ENCODE measurements at places on chromosomes 4 and X.
A peak's percentile ranks its signal among the peaks of the same experiment; 100 is the strongest.

GRCh38 chr4:3418029-3418762 is 23.6 kb upstream of the HGFAC start:
- no peak for DNase-seq

DNA sequence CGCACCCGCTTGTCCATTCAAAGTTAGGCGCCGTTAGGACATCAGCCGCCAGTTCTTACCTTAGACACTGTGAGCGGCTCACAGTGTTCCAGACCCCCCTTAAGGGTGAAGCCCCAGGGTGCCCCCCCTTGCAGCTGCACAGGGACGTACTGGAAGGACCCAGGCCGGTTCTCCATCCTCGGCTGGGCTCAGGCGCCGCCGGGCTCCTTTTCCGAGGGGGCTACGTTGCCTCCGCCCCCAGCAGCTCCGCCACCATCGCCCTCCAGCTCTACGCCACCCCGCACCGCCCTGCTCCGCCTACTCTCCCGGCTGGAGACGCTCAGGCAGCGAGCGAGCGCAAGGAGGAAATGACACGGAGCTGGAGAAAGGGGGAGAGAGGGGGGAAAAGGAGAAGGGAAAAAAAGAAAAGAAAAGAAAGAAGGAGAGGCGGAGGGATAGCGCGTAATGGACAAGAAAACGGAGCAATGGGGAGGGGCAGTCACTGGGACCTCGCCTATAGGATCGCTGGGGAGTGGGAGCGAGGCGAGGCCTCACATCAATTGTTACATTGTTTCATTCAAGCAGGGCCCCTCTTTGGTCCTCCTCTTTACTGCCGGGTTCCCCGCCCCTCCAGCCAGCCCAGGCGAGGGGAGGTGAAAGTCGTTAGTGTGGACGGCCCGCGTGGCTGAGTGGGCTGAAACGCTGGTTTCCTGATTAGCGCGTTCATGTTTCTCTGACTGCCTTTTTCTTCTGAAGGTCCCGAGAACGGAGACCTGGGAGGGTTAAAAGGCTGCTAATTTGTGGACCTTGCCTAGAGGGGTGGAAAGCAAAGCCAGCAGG is at the start of gene SHROOM4:
TSS of gene SHROOM4 (minus strand) at position 352 of the 819 bp plus-strand sequence. CDS start at position 176, 176 bp downstream.
- DNase-seq: peak; percentile 73

- DNase-seq: no peak
Observed at GRCh38 chrX:11722304-11722703, 35.7 kb upstream of the MSL3 start.

DNA sequence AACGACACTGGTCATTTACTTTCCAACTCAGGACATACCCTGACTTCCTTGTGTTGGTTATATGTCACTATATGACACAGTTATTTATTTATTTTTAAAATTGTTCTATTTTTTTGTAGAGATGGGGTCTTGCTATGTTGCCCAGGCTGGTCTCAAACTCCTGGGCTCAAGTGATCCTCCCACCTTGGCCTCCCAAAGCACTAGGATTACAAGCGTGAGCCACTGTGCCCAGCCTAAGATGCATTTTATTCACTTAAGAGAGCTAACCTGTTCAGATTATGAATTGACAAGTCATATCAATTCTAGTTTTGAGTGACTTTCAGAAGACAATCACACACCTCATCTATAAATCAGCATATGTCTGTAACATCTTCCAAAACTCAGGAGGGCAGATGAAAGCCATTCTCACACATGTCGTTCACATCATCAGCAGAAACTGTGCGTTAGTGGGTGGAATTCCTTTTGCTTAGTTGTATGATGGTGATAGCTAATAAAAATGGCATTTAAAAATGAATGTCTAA is 9.4 kb upstream of the RHOH start:
- DNase-seq: no peak

GRCh38 chrX:148836741-148837140 is 336.3 kb downstream of the AFF2 start:
- no peak for DNase-seq

GRCh38 chr4:2269206-2269531 is 7.3 kb upstream of the MXD4 start:
- DNase-seq: no peak

GRCh38 chr4:111776561-111776960 is 368.7 kb upstream of the FAM241A start:
- peak; percentile 68 for DNase-seq

DNA sequence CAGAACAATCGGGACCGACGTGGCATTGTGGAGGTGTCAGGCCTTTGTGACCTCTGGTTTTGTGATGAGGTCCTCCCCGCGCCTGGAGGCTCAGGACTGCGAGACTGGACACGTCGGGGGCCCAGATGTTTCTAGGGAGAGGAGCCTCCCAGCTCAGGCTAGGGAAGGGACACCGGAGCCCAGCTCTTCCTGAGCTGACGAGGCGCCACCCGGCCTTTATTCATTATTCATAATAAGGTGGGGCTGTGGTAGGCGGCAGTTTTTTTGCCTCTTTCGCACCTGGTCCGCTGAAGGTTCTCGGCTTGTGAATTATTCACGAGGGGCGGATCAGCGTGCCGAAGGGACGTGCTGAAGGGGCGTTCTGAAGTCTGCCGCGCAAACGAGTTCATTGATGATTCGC is 2.3 kb upstream of the UBA1 start:
- DNase-seq: no peak

DNA sequence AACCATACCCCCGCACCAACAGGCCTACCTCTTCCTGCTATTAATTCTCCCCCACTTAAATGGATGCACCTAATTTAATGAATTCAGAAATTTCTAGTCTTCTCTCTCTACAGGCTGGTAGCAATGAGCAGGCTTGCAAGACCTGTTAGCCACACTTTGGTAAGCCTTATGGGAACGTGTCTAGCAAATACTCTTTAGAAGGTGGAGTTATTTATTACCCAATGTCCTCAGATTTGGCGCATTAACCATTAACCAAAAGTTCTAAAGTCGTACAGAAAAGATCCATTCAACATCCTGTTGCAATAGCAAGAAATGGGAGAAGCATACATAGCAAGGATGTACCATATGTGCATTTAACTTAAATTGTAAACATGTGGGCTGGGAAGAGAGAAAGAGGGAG is 47.5 kb downstream of the SLITRK2 start:
- no peak for DNase-seq

- no peak for DNase-seq
Observed at GRCh38 chrX:78064152-78064551, 39.9 kb upstream of the PGK1 start.

DNA sequence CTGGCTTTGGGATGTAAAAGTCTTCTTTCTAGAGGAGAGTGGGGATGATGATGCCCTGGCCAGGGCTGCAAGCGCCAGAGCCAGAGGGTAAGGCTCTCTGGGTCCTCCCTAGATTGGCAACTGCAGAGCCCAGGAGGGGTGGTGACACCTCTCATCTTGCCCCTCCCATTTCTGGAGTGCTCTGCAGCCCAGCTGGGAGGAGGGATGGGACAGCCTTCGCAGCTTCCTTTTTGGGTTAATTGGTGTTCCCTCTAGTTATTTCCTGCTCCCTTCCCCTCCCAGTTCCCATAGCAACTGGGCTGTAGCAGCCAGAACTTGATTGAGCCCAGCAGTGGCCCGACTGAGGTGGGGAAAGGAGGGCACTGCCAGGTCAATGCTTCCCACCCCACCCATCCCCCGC is 19.2 kb downstream of the NALF2 start:
- DNase-seq: no peak

GRCh38 chr4:33566649-33567048 is 2677.7 kb downstream of the ARAP2 start:
- no peak for DNase-seq

- peak; percentile 10 for DNase-seq
Observed at GRCh38 chrX:13235930-13236329, 83.9 kb downstream of the ATXN3L start.

- DNase-seq: no peak
Observed at GRCh38 chr4:118363166-118363565, 10.4 kb upstream of the PRSS12 start.

DNA sequence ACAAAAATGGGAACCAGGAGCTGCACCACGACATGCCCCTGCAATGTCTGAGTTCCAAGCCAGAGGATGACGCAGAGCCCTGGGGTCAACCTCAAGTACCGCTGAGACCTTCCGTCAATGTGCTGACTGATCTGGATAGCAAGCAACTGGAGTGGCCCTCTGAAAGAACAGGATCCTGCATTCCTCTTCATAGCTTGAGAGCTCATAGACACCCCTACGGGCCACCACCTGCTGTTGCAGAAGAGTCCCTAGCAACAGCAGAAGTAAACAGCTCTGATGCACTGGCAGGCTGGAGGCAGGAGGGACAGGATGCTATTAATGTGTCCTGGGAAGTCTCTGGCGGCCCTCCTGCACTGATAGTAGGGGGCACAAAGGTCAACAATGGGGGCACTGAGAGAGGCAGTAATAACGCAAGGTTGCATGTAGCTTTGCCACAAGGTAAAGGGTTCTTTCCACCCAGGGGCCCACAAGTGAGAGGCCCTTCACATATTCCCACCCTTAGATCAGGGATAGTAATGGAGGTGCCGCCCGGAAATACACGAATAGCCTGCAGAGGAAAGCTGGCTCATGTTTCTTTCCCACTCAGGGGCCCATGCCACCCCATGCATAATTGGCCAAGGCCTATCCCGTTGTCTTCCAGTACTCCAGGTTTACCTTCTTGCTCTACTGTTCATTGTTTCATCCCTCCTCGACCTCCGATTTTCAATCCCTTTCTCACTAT is 1.3 kb downstream of the PRR32 start:
- DNase-seq: peak; percentile 61

GRCh38 chr4:100977746-100978397 is 369.5 kb downstream of the PPP3CA start:
- DNase-seq: no peak

DNA sequence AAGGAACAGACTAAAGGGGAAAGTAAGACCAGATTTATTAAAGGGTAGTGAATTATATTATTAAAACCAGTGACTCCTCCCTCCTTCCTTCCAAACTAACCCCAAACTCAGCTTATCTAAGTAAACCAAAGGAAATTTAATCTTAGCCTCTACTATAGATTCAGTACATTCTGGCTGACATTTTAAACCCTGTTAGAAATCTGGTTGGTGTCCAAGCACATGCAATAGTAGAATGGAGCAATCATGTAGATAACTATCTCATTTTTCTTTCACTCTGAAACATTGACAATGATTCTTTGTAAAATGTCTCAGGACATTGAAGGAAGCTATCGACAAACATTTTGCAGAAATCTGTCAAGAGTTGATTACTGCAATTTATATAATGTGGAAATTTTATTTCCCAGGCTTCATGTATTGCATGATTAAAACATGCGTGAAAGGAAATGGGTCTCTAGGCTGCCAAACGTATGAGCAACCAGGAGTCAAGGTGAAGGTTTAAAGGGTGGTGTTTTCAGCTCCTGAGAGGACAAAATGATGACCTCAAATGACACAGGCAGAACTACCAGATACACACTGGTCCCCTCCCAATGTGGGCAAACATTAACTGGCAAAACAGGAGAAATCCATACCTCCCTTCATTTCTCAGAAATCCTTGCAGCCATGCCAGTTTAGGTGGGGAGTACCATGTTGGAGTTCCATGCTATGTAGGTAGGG is 58.2 kb upstream of the RBM47 start:
- DNase-seq: no peak

DNA sequence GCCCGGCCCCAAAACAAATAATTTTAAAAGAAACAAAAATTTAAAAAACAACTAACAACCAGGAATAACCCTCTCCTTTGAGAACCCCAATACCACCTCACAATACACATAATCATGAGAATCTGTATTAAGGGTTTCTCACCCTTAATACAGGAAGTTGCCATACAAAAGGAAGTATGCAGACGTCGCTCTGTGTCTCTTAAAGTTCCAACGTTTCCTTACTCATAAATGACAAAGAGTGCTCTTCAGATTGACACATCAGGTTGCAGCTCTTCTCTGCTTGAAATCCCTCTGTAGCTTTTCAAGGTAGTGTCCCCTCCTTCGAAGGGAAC is 73.9 kb upstream of the IRF2 start:
- DNase-seq: no peak

DNA sequence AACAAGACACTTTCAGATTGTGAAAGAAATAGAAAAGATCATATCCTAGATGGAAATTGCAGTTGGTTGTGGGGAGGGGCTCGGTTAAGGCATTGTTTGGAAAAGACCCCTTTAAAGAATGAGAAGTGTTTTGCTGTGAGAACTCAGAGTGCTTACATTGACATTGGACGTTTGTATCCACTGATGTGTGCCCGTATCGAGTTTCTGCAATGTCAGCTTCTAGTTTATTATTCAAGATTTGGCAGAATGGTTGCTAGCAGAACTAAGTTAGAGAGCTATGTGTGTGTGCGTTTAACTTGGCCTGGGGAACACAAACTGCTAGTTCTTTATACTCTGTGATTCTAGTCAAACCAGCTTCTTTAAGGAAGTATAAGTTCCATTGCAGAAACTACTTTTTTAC is 2702.5 kb downstream of the PCDH7 start:
- no peak for DNase-seq

DNA sequence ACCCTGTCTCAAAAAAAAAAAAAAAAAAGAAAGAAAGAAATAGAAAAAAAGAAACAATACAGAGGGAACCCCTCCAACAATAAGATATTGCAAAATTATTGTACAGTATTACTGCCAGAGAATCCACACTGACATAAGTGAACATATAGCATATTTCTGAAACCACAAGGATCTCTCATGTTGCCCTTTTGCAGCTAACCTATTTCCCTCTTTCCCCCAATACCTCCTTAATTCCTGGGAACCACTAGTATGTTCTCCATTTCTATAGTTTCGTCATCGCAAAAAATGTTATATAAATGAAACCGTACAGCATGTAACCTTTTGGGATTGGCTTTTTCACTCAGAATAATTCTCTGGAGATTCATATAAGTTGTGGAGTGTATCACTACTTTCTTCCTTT is 20.0 kb upstream of the BMP2K start:
- DNase-seq: no peak

GRCh38 chr4:100299046-100299840 is 109.0 kb upstream of the DDIT4L start:
- peak; percentile 96 for DNase-seq

GRCh38 chr4:73945674-73946449 is 36.0 kb downstream of the PF4 start:
- no peak for DNase-seq

DNA sequence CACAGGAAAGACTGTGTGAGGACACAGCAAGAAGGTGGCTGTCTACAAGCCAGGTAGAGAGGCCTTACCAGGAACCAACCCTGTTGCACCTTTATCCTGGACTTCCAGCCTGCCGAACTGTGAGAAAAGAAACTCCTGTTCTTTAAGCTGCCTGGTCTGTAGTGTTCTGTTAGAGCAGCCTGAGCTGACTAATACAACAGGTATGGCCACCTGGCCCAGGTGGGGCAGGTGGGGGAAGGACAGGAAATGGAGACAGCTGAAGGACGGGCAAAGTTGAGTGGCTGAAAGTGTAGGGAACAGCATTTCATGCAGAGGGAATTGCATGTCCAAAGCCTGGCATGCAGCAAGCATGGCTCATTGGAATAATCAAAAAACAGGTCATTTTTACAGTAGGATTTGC is 35.1 kb downstream of the CYTL1 start:
- no peak for DNase-seq

DNA sequence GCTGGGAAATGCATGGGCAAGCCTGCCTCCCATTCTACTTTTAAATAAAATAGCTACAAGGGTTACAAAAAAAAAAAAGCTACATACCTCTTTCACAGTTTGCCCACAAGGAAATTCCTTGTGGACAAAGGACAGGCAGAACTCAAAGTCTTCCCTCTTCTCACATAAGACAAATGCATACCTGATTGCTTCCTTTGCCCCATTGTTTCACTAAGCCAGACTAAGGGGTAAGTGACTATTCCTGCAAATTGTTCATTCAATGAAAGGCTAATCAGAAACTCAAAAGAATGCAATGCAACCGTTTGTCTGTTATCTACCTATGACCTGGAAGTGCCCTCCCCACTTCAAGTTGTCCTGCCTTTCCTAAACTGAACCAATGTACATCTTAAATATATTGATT is 780.6 kb downstream of the FAM133A start:
- no peak for DNase-seq

GRCh38 chrX:14590693-14591424 is 61.5 kb downstream of the GLRA2 start:
- no peak for DNase-seq

Measured in HT1080 (cell line).